T-helper 1 cell (primary cell): ENCODE measurements at places on chromosomes 12 and 14.

GRCh38 chr12:90899456-90900182 is 55.4 kb downstream of the CCER1 start:
- no peak for DNase-seq

DNA sequence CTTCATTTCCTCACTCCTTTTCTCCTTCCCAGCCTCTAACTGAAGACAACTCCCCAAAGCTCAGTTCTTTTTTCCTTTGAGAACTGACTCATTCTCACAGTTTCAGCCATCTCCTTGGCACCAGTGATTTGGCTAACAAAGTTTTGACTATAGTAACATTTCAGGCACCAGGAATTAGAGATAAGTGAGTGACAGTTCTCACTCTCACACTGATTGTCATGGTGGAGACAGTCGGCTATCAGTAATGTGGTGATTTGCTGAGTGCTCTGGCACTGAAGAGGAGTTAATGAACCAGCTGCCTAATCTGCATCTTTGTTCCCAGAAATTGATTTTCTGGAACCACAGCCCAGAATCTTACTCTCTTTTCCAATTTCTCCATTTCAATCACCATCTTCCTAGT is 29.5 kb downstream of the HELB start:
- no peak for DNase-seq

- no peak for DNase-seq
These were observed 11.8 kb downstream of the HNRNPC start for GRCh38 chr14:21257394-21257909.

- no peak for DNase-seq
These were observed 9.3 kb upstream of the ITGA5 start for GRCh38 chr12:54428050-54429013.

- DNase-seq = no peak
These were observed 188.5 kb downstream of the ALX1 start for GRCh38 chr12:85468356-85469157.
